ENCODE measurements at places on chromosomes 13 and 19. TPM values are rescaled to one million over a fixed set of nuclear protein-coding genes. Genes with fewer than 3 reads are reported as not detected.

The MAP4K1 gene
- 9.8 TPM for total RNA-seq

The IFNL2 gene
- total RNA-seq: not detected

The HSH2D gene
- 0.45 TPM for total RNA-seq

DNA sequence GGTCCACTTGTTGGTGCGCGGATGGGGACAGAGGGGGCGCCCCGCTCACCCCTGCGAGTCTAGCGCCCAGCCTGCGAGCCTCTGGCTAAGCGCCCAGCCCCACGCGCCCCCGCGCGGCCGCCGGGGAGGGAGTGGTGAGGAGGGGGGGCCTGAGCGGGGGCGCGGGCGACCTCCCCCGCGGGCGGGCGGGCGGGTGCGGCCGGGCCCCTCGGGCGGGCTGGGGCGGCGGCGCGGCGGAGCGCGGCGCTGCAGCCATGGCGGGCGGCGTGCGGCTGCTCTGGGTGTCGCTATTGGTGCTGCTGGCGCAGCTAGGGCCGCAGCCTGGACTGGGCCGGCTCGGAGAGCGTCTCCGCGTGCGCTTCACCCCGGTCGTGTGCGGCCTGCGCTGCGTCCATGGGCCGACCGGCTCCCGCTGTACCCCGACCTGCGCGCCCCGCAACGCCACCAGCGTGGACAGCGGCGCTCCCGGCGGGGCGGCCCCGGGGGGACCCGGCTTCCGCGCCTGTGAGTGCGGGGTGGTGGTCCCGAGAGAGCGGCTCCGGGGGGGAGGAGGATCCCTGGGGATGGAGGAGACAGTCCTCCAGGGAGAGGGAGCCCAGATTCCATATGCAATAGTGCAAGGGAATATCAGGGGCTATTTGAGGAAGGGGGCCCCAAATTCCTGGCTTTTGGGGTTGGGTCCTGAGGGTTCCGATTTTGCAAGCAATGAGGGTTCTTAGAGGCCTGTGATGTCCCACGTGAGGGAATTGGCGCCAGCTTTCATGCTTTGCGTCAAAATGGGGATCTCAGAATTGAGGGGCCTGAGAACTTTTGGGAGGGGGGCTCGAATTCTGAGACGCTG is at the start of gene LTBP4:
TSS of gene LTBP4 (plus strand) at position 236 of the 841 bp plus-strand sequence. CDS start at position 255, 19 bp downstream.
- no peak for DNase-seq
